ENCODE measurements at places on chromosomes 5 and 9. TPM values are rescaled to one million over a fixed set of nuclear protein-coding genes. Genes with fewer than 3 reads are reported as not detected.

BTNL8 gene
- total RNA-seq: not detected

INSYN2B gene
- 14.5 TPM for total RNA-seq

NDOR1 gene
- 8.0 TPM for total RNA-seq

TMCO6 gene
- total RNA-seq: 26.7 TPM

LRRC19 gene
- not detected for total RNA-seq

LCN9 gene
- not detected for total RNA-seq

BARHL1 gene
- total RNA-seq: not detected

LCN12 gene
- total RNA-seq: not detected

PCYOX1L gene
- total RNA-seq: 9.9 TPM

IFNA2 gene
- not detected for total RNA-seq

ANKRD20A1 gene
- not detected for total RNA-seq

PKD2L2 gene
- not detected for total RNA-seq

Measured in cardiac ventricle fibroblast (primary cell).